Daoy (cell line): ENCODE measurements at places on chromosomes 11 and 22.
A peak's percentile ranks its signal among the peaks of the same experiment; 100 is the strongest.

GRCh38 chr11:120532082-120532831, 20.7 kb downstream of the GRIK4 start:
- DNase-seq: peak; percentile 59

GRCh38 chr11:60917267-60917666, 3.3 kb downstream of the TMEM109 start:
- no peak for DNase-seq

DNA sequence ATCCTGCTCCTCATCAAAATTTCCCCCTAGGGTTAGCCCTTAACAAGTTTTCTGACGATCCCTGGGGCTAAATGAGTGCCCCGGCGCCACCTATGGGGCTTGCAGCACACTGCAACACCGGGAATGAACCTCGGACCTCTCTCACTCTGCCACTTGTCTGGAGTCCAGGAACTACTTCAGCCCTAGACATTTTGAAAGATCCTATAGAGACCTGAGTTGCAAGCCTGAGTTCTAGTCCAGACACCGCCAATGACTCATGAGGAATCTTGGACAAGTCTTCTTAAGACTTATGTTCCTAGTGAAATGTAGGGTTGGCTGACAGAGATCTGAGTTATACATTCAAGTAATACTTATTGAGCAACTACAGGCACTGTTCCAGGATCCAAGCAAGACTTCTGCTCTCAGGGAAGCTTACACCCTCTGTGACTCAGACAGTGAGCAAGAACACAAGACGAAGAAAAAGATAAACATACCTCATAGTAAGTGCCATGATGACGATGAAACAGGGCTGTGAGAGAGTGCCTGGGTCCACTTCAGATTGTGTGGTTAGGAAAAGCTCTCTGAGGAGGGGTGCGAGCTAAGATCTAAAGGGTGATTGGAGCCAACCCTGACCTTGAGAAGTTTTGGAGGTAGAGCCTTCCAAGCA, 10.2 kb upstream of the STK33 start:
- peak; percentile 89 for DNase-seq

- DNase-seq: no peak
These were observed 17.9 kb upstream of the SESN3 start for GRCh38 chr11:95248666-95249467.

- DNase-seq: no peak
These were observed 642.7 kb upstream of the TENM4 start for GRCh38 chr11:80083531-80083951.

DNA sequence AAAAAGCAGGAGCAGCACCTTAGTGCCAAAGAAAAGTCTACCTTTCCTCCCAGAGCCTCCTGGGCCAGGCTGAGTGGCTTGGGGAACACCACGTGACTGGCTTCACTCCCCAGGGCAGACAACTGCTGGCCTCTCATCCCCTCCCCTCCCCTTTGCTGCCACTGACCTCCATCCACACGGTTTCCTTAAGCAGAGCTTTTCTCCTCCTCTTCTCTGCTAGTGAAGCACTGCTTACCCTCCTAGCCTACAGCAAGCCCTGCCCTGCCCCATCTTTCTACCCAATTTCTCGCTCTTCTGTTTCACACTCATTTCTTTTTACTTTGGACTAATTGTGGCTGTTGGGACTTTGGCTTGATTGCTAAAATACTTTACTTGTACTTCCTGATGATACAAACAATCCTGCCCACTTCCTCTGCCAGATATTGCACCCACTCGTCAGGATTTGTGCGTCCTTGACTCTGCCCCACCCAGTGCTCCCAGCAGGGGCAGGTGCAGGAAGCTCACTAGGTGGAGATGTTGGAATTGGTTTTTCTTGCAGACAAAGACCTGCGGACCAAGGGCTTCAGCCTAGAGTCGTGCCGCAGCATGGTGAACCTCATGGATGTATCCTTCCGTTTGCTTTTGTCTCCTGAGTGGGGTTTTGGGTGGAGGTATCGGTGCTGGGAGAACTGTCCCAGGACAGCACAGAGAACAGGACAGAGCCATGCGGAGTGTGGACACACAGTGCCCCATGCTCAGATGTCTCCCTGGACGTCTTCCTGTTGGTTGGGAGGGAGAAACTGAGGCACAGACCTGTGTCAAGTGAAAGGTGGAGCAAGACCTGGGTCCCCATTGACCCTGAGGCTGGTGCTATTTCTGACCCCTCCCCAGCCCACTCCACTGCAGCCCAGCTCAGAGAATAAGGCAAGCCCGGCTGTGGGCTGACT, 27.3 kb downstream of the CAPN1 start:
- no peak for DNase-seq

DNA sequence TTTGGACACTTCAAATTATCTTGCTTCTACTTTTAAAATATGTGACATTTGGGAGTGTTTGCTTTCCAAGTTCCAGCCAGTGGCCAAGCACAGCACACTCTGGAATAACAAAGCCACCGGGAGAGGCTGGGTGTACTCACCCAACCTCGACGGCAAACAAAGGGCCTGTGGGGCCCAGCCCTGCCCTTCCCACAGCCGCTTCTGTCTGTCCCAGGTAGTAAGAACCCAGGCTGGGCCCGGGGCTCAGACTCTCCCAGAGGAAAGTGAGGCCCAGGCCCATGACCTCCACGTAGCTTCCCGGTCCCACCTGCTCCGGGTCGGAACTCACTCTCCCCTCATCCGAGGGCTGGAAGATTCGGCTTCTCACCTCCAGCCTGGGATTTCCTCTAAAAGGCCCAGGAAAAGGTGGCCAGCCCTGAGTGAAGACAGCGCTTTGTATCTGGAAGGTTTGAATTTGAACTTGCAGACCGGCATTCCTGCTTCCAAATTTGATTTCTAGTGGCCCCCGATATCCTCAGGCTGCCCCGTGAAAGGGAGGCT, 93.5 kb downstream of the CELSR1 start:
- no peak for DNase-seq

DNA sequence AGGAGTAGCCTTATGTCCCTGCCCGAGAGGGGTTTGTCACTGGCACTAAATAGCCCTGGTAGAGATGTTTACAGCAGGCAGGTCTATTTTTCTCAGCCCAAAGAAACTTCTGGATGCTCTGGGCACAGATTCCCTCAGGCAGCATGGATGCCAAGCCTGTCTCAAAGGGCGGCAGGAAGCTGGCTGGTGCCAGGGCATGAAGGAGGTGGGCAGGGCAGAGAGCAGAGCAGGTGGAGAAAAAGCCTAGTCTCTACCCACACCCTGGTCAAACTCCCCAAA, 4.1 kb upstream of the GAS2L1 start:
- no peak for DNase-seq

DNA sequence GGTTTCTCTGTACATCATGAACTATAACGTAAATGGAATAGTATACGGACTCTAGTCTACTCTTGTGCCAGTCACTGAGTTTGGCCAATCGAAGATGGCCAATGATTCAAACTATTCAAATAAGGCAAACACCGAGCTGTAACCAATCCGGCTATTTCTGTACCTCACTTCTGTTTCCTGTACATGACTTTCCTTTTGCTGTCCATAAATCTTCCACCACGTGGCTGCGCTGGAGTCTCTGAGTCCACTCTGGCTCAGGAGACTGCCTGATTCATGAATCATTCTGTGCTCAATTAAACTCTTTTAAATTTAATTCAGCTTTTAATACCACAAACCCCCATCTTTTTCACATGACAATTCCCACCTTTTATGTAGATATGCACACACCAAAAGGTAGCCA, 1.5 kb upstream of the JAML start:
- peak; percentile 49 for DNase-seq
